Fibroblast of mammary gland (primary cell): ENCODE measurements at places on chromosomes 13 and 19.

GRCh38 chr13:83024955-83025594 is 857.2 kb downstream of the SLITRK1 start:
- no peak for DNase-seq

GRCh38 chr19:8576273-8576993 is 809 bp downstream of the MYO1F start:
- DNase-seq, result no peak

GRCh38 chr19:14370169-14370939 is 10.9 kb upstream of the ADGRE5 start:
- no peak for DNase-seq

GRCh38 chr19:47370045-47370611 is 21.0 kb downstream of the DHX34 start:
- peak; percentile 81 for DNase-seq

DNA sequence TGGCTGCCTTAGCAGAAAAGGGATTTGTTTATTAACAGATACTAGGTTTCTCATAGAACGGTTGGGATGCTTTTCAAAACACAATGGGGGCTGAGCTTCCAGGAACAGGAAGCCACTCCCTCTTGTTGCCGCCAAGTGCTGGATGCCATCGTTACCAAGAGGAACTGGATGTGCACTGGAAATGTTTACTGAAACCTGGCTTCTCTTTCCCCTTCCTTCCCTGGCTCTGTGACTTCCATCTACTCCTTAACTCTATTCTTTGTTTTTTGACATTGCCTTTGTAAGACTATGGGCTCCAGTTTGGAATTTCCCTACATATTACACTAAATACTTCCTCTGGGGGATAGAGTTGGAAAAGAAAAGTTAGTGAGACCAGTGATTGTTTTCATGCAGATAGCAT is 11.7 kb upstream of the KL start:
- peak; percentile 14 for DNase-seq

- DNase-seq, result no peak
Observed at GRCh38 chr19:44856421-44857083, 10.5 kb downstream of the NECTIN2 start.

- DNase-seq, result no peak
Observed at GRCh38 chr19:40528533-40529092, 48.1 kb upstream of the SHKBP1 start.

- DNase-seq, result peak; percentile 32
Observed at GRCh38 chr13:100254002-100254401, 165.1 kb downstream of the PCCA start.

- peak; percentile 25 for DNase-seq
Observed at GRCh38 chr13:24922387-24922744, 158.4 kb downstream of the RNF17 start.

GRCh38 chr13:60629158-60629557 is 232.1 kb downstream of the TDRD3 start:
- DNase-seq, result no peak

GRCh38 chr13:23629566-23630272 is 59.5 kb downstream of the TNFRSF19 start:
- DNase-seq, result no peak
